ENCODE measurements at places on chromosomes 5 and 9.

DNA sequence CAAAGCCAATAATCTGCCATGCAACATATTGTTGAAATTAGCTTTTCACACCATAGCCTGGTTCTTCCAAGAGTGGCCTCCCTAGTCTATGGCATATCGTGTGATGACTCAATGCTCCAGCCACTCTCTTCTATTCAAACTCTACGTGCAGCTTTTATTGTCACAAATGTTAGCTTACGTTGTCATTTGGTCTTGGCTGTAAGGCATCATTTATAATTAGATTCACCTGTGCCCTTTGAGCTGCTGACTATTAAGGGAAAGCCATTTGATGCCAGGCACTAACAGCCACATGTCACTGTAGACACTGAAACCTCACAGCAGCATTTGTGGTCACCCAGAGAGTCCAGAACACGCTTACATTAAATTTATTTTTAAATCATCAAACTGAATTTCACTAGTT lies 66.8 kb downstream of the APBA1 start:
- no peak for DNase-seq

DNA sequence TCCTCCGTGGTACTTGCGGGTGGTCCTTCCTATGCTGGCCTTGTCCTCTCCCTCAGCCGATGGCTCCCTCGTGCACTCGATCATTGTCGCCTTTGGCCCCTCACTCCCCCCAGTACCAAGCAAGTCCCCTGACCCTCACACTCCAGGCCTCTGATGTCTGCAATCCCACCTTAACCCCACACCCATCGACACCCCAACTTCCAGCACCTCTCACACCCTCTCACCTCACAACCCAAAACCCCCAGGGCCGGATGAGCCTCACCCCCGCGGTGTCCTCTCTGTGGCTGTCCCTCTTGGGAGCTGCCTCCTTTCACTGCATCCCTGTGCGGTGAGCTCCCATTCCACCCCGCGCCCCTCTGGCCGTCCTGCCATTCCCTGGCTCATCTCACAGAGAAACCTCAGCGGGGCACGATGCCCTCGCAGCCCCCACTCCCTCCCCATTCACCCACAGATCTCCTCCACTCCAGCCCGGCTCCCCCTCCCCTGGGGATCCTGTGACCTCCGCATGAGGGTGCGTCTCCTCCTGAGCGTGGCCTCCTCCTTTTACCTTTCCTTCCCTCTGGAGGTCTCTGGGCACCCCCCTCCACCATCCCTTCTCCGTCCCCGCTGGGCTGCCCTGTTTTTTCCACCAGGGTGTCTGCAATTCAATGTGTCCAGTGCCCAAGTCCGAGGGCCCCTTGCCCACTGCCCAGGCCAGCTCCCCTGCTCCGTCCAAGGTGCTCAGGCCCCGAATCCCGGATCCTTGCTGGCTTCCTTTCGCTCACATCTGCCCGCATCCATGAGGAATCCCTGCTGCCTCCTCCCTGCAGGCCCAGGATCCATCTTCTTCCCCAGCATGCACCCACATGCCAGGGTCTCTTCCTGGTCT lies 15.8 kb upstream of the RNU6ATAC start:
- no peak for DNase-seq

DNA sequence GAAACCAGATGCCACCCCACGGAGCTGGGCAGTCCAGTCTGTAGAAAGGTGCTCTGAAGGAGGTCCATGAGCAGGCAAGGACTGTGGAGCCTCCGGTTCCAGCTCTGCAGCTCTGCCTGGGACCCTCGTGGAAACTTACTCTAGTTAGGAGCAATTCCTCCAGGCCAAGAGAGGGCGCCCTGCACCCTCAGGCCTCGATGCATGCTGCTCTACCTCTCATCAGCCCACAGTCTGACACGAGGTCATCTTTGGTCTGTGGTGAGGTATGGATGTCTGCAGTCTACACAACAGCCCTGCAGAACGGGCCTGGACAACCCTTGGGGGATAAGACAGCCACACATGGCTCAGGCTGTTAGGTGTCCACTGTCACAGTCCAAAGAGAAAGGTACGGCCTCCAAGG lies 50.6 kb upstream of the UBTD2 start:
- DNase-seq, result peak; percentile 30

DNA sequence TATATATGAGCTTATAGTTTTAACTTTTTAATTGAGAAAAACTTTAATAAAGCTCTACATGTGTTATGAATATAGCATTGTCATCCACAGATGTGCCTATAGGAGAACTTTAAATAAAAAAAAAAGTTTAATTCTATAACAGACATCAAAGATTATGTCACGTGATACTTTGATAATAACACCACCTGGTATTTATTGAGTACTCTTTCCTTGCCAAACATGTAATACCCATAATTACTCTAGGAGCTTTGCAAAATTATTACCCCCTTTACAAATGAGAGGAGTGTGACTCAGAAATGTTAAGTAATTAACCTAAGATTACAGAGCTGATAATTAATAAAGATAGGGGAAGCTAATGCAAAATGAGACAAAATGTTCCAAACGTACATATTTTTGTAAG lies 43.0 kb downstream of the ITGA2 start:
- DNase-seq, result no peak

DNA sequence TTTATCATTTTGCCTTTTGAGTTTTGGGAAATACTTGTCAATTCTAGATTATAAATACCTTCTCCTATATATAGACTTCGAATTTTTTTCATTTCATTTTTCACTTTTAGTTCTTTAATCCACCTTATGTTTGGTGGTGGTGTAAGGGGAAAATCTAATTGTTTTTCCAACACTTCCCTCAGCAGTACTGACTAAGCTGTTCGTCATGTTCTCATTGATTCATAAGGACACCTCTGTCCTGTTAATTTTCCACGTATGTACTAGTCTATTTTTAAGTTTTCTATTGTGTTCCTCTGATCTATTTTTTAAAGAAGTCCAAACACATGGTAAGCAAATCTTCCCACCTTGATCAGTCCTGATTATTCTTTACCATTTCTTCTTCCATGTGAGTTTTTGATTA lies 254.2 kb downstream of the SYK start:
- no peak for DNase-seq

DNA sequence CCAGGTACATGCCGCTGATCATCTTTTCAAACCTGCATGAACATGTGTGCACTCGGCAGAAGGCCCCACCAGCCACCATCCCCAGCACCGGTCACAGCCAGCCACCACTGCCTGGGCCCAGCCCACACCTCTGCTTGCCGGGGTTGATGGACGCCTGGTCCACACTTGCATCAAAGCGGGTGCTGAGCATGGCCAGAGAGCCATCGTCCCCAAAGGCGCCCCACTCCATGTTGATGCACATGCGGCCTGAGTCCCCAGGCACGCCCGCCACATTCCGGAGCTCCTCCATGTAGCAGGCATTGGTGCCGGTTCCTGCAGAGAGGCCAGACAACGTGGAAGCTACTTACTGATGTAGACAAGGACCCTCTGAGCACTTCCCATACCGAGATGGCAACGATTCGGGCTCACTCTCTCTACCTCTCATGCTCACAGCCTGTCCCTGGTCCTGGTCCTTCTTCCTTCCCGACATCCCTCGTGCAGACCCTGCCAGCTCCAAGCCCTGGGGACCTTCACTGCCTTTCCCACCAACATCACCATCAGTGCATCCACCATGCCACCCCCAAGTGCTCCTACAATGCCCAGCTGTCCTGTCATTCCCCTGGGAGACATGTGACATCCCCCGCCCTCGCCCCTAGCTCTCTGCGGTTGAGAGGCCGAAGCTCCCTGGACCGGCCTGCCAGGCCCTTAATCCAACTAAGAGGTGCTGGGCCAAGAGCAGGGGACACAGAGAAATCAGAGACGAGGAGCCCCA lies 17.2 kb downstream of the HK3 start:
- DNase-seq, result no peak

- DNase-seq, result peak; percentile 47
These were observed 194.7 kb upstream of the FREM1 start for GRCh38 chr9:15104826-15105420.

DNA sequence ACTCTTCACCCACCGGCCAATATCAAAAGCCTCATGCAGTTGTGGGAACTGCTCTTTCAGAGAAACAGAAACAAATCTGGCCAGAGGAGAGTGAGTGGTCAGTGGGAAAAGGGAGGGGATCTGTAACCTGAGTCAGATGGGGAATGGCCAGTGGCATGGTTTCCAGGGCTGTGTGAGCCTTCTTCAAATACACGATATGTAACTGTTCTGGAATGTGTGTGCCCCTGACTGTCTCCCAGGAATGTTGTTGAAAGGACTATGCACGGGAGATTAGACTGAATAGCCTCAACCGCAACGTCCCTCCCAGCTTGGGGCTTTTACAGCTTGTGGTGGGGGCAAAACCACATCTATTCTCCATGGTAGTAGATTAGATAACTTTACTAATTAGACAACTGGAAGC lies 60.8 kb downstream of the SH3TC2 start:
- peak; percentile 98 for DNase-seq

GRCh38 chr9:27835746-27836145 lies 262.5 kb upstream of the C9orf72 start:
- no peak for DNase-seq

- no peak for DNase-seq
These were observed 13.1 kb downstream of the GFI1B start for GRCh38 chr9:132991351-132992300.

DNA sequence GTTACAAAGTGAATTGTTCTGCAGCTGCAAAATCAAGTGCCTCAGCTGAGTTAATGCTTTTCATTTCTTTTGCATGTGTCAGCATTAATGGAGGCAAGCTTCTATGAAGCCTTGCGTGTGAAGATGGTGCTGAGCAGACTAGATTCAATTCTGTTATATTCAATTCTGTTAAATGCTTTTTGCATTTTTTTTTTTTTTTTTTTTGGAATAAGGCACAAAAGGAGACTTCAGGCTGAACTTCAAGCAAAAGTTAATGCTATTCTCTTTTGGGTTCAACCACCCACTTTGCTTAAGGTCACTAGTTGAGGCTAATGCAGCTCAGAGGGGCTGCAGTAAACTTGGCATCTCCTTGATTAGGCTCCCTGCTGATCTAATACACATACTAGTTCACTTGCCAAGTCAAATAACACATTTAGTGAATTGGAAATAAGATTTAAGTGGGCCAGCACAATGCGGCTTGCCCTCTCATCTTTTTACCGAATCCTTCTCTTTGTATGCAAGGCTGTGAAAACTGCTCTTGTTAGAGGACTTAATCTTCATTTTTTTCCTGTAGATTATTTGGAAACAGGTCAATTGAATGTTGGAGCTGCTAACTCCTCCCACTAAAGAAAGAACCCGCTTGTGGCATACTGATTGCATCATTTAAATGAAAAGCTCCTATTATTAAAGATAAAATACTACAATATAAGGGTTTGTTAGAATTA lies 1020.2 kb downstream of the NR2F1-AS1 start:
- DNase-seq, result peak; percentile 56

DNA sequence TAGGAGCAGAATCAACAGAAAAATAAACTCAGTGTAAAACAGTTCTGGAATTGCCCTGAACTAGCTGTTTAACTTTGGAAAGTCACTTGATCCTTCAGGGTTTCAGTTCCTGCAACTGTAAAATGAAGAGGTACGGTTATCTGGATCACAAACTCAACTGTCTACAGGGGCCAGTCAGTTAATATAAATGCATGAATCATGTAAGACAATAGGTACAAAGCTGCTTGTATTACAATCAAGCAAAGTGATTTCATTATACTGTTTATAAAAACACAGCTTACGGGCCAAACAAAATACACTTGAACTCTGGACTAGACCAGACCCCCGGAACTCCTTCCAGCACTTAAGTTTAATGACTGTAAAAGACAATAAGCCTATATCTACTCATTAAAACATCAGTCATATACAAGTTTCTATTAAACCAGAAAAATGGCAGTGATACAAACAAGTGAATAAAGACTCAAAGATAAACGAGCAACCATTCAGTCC lies 73.0 kb downstream of the MRPS27 start:
- peak; percentile 75 for DNase-seq

- no peak for DNase-seq
These were observed 1.6 kb downstream of the CRAT start for GRCh38 chr9:129108805-129109536.

Measured in fibroblast of mammary gland (primary cell).